GM23248 (cell line): ENCODE measurements at places on chromosomes 12 and 14. TPM values are rescaled to one million over a fixed set of nuclear protein-coding genes. Genes with fewer than 3 reads are reported as not detected.

ESR2 gene
- polyA plus RNA-seq = not detected in 2 replicates

TTC5 gene
- 14.7 and 16.2 TPM in 2 replicates for polyA plus RNA-seq

WNT5B gene
- 49.7 and 50.1 TPM in 2 replicates for polyA plus RNA-seq

NXPH4 gene
- 5.4 and 6.7 TPM in 2 replicates for polyA plus RNA-seq

SLC10A1 gene
- not detected in 2 replicates for polyA plus RNA-seq

ERP27 gene
- polyA plus RNA-seq = not detected in 2 replicates

ZC3H14 gene
- 65.6 and 67.9 TPM in 2 replicates for polyA plus RNA-seq

RAD9B gene
- polyA plus RNA-seq = 0.19 and 0.22 TPM in 2 replicates

RD3L gene
- polyA plus RNA-seq = not detected in 2 replicates

ART4 gene
- polyA plus RNA-seq = not detected in 2 replicates

CTSG gene
- not detected in 2 replicates for polyA plus RNA-seq

CEBPE gene
- not detected in 2 replicates for polyA plus RNA-seq

CCNB1IP1 gene
- polyA plus RNA-seq = 12.4 and 13.5 TPM in 2 replicates

IQSEC3 gene
- polyA plus RNA-seq = 0.03 TPM in 1 of 2 replicates, not detected in the other

CCDC175 gene
- polyA plus RNA-seq = not detected in 2 replicates

SLC38A2 gene
- polyA plus RNA-seq = 649 and 683 TPM in 2 replicates

TTC9 gene
- not detected in 2 replicates for polyA plus RNA-seq

RTL1 gene
- polyA plus RNA-seq = 0.19 and 0.36 TPM in 2 replicates

RBP5 gene
- polyA plus RNA-seq = 0.38 TPM in 1 of 2 replicates, not detected in the other

PLA2G1B gene
- not detected in 2 replicates for polyA plus RNA-seq

LALBA gene
- polyA plus RNA-seq = not detected in 2 replicates

CCND2 gene
- 2.9 TPM in 2 replicates for polyA plus RNA-seq

DCN gene
- 483 and 504 TPM in 2 replicates for polyA plus RNA-seq

ARMH4 gene
- polyA plus RNA-seq = 6.5 and 8.7 TPM in 2 replicates

AVPR1A gene
- not detected in 2 replicates for polyA plus RNA-seq

COQ5 gene
- 39.9 and 42.9 TPM in 2 replicates for polyA plus RNA-seq

SIRT4 gene
- 1.4 TPM in 2 replicates for polyA plus RNA-seq

CFAP251 gene
- 0.46 and 0.58 TPM in 2 replicates for polyA plus RNA-seq

GSKIP gene
- polyA plus RNA-seq = 35.4 and 37.3 TPM in 2 replicates

PLEKHA5 gene
- 9.1 and 10.0 TPM in 2 replicates for polyA plus RNA-seq

GMFB gene
- polyA plus RNA-seq = 74.9 and 76.8 TPM in 2 replicates

KRT3 gene
- not detected in 2 replicates for polyA plus RNA-seq

LGR5 gene
- polyA plus RNA-seq = not detected in 2 replicates

RXYLT1 gene
- 15.4 and 17.1 TPM in 2 replicates for polyA plus RNA-seq

TMEM116 gene
- polyA plus RNA-seq = 10.7 and 11.7 TPM in 2 replicates

OASL gene
- 0.09 and 0.13 TPM in 2 replicates for polyA plus RNA-seq

GATC gene
- 18.3 and 18.8 TPM in 2 replicates for polyA plus RNA-seq

CLEC7A gene
- not detected in 2 replicates for polyA plus RNA-seq

GPR84 gene
- polyA plus RNA-seq = not detected in 2 replicates

MPHOSPH9 gene
- polyA plus RNA-seq = 11.3 and 18.0 TPM in 2 replicates

ATL1 gene
- polyA plus RNA-seq = 10.7 and 11.4 TPM in 2 replicates

POTEG gene
- polyA plus RNA-seq = not detected in 2 replicates

TBX3 gene
- 29.2 TPM in 2 replicates for polyA plus RNA-seq

DAO gene
- not detected in 2 replicates for polyA plus RNA-seq

RNF41 gene
- 37.6 and 39.4 TPM in 2 replicates for polyA plus RNA-seq

APOLD1 gene
- 3.4 and 3.8 TPM in 2 replicates for polyA plus RNA-seq

C14orf39 gene
- not detected in 2 replicates for polyA plus RNA-seq

LUM gene
- 564 and 584 TPM in 2 replicates for polyA plus RNA-seq

KRT75 gene
- polyA plus RNA-seq = not detected in 2 replicates

SRGAP1 gene
- polyA plus RNA-seq = 27.0 and 29.4 TPM in 2 replicates

HOXC6 gene
- 19.9 and 20.5 TPM in 2 replicates for polyA plus RNA-seq

MAP4K5 gene
- 98.0 and 101 TPM in 2 replicates for polyA plus RNA-seq

CCDC88C gene
- polyA plus RNA-seq = 0.06 TPM in 1 of 2 replicates, not detected in the other

BEST3 gene
- polyA plus RNA-seq = not detected in 2 replicates

CPNE6 gene
- polyA plus RNA-seq = not detected in 2 replicates

NRL gene
- 0.48 and 0.56 TPM in 2 replicates for polyA plus RNA-seq

IPO8 gene
- polyA plus RNA-seq = 10.1 and 10.9 TPM in 2 replicates

TC2N gene
- polyA plus RNA-seq = 0.34 and 0.77 TPM in 2 replicates
